ENCODE measurements at places on chromosomes 6 and 20. TPM values are rescaled to one million over a fixed set of nuclear protein-coding genes. Genes with fewer than 3 reads are reported as not detected.
A peak's percentile ranks its signal among the peaks of the same experiment; 100 is the strongest.

- DNase-seq: no peak
Measured at GRCh38 chr6:162371121-162371520, 356.4 kb downstream of the PRKN start.

CST1 gene
- not detected for total RNA-seq

ENPP4 gene
- total RNA-seq: 6.0 TPM

MAFB gene
- not detected for total RNA-seq

GRCh38 chr6:27795697-27796494 lies 116.3 kb downstream of the OR2B2 start:
- DNase-seq: peak; percentile 59

OR2B6 gene
- total RNA-seq: not detected

DNA sequence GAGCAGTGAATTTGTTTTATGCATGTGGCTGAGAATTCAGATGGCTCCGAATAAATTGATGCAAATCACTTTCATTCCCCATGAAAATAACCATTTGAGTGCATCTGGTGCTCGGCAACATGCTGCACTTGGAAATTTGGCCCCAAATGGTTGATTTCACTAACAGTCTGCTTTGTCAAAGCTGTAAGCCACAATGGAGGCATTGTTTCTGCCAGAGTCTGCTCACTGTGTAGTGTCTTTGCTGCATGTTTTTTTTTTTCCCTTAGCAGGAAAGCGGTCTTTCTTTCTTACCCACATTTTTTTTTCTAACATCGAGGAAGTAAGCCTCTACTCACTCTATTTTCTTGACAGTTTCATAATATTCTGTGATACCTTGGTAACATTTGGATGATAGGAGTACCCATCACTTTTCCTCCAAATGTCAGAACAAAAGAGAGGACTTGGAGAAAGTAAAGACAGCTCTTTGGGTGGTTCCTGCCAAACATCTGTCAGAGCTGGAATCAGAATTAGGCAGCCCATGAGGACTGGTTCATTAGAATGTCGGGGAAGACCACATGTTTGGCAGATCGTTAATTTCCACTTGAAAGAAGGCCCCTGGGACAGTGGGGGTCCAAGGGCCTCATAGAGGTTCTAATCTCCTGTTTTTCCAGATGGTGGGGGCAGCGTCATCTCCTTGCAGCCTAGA lies 149.5 kb downstream of the DOK5 start:
- no peak for DNase-seq

- peak; percentile 33 for DNase-seq
Measured at GRCh38 chr6:104789770-104790190, 69.9 kb downstream of the HACE1 start.

PROKR2 gene
- total RNA-seq: not detected

DNA sequence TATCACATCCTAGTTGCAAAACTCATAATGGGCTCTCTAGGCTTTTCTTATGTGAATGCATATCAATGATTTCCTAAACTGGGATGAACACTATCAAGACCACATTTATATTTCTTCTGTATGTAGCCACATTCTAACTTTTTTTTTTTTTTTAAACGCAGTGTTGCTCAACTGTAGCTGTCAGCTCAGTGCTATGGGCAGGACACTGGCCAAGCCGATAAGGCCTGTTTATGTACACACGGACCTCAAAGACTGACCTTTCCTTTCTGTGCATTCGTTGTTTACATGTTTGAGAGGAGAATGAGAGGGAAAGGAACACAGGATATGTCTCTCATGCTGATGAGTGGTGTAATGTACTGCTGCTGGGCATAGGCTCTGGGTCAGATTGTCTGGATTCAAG lies 75.1 kb upstream of the B3GAT2 start:
- DNase-seq: no peak

GRCh38 chr6:12621754-12622153 lies 94.8 kb upstream of the PHACTR1 start:
- DNase-seq: no peak

DNA sequence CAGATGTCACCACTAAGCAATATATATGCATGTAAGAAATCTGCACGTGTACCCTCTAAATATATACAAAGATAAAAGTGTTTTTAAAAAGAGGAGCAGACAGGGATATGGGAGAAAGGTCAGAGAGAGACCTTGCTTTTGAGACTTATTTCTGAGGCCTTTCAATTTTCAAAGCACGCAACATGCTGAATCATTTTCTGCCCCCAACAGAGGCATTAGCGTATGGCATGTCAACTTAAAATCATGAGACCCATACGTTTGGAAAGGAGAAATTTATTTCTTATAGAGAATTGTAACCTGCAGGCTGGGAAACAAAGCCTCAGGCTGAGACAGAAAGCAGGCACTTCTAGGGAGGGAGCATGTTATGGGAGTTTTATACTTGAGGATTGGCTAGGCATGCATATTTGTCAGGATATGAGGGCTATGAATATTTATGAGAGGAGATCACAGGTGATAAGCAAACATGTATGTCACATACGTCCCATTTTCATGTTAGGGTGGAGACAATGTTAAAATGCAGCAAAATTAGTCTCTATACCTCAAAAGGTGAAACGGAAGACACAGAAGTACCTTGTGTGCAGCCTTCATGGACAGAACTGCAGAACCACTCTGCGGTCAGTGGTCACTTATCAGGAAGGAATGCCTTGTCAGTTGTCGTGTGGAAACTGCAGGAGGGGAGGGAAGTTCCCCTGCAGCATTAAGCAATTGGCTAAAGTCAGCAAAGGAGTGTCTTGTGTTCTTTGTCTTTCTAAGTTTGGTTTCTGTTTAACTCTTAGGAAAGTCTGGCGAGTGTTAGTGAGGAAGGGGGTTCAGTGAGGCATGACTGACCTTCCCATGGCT lies 6.3 kb upstream of the GABRR2 start:
- DNase-seq: no peak

DNA sequence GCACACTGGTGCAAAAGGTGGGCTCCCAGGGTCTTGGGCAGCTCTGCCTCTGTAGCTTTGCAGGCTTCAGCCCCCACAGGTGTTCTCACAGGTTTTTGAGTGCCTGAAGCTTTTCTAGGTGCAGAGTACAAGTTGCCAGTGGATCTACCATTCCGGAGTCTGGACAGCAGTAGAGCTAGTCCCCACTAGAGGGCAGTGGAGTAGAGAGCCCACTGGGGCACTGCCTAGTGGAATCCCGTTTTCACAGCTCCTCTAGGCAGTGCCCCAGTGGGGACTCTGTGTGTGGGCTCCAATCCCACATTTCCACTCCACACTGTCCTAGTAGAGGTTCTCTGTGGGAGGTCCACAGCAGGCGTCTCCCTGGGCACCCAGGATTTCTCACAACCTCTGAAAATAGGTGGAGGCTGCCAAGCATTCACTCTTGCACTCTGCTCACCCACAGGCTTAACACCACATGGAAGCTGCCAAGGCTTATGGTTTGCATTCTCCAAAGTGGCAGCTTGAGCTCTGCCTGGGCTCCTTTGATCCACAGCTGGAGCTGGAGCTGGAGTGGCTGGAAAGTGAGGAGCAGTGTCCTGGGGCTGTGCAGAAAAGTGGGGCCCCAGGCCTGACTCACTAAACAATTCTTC lies 86.3 kb upstream of the PROKR2 start:
- peak; percentile 44 for DNase-seq

DNA sequence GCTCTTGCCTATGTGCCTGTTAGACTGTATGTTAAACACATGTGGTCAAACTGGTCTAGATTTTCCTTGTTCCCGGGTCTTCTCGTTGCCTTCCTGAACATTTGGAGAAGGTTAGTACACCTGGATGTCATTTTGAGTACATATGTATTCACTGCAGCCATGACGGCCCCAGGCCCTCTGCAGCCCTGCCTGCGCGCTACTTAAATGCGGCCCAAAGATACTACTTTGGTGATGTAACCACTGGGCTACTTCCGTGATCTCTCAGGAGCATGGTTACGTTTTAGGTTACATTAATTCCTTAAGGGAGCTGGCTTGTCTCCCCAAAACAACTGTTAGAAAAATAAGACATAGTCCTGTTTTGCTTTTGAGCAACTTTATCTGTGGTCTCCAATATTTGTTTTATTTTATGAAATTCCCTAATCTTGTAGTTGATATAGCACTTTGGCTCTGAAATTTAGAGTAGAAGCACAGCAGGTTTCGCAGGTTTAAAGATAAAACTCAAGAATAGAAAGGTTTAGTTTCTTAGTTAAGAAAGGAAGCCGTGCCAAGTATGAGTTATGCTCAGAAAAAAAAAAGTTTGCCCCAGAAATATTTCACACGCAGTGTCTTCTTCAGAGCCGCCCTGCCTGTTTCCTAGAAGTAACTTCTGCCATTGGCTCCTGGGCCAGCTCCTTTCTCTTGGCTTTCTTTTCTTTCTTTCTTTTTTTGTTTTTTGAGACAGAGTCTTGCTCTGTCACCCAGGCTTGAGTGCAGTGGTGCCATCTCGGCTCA lies 38.1 kb downstream of the TIAM2 start:
- DNase-seq: no peak

GRCh38 chr6:22017766-22018165 lies 279.1 kb downstream of the PRL start:
- DNase-seq: no peak

GRCh38 chr20:1108437-1108920 lies 9.9 kb upstream of the PSMF1 start:
- DNase-seq: peak; percentile 76

SOD2 gene
- total RNA-seq: 105 TPM

- DNase-seq: peak; percentile 11
Measured at GRCh38 chr6:134434019-134434942, 116.4 kb upstream of the SGK1 start.

HLA-DQA2 gene
- not detected for total RNA-seq

DNA sequence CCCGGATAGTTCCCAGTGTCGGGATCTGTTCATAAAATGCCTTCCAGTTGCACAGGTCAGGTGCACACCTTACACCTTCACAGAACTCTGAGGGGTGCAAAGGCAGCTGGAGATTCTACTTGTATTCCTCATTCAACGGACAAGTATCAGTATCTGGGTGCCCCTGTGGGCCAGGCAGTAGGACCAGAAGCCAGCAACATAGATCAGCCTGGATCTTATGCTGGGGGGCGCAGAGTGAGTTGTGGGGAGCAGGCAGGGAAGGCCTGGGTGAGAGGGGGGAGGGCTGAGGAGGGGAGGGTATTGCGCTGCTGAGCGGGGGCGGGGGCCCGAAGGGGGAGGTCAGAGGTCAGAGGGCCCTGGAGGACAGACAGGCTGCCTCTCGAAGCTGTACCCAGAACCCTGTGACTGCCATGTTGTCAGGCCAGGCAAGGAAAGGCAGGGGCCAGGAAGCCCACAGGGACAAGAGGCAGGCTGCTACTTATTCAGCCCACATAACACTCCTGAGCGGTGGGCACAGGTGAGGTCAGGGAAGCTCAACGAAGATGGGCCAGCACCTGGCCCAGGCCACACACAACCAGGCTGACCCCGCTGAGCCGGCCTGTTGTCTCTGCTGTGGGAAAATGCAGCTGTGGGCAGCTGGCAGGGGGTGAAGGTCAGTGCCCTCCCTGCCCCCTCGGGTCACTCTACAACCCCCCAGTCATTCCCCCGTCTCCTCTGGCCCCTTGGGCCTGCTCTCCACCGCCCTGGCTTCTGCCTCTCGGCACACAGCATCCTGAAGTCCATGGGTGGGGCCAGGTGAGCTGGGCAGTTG lies 1.1 kb downstream of the OPRL1 start:
- no peak for DNase-seq

ZBTB46 gene
- total RNA-seq: 1.3 TPM

DNA sequence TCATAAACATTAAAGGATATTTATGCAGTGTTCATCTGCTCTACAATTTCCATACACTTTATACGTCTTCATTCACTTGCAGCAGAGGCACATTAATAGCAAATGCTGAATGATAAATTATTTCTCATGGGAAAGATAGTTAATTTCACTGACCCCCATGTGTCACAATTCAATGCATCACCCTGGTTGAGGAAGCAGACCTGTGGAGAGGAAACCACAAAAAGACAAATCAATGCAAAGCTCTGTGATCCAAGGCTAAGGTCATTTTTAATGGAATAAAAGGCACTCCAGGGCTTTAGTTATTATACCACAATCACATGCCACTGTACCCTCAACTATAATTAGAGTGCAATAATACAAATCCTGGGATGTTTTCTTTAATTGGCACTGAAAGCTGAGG lies 40.3 kb upstream of the TENT5A start:
- DNase-seq: no peak

GRCh38 chr6:139970591-139970991 lies 596.1 kb upstream of the CITED2 start:
- no peak for DNase-seq

GRCh38 chr6:121904559-121904958 lies 469.1 kb downstream of the GJA1 start:
- DNase-seq: no peak

DNA sequence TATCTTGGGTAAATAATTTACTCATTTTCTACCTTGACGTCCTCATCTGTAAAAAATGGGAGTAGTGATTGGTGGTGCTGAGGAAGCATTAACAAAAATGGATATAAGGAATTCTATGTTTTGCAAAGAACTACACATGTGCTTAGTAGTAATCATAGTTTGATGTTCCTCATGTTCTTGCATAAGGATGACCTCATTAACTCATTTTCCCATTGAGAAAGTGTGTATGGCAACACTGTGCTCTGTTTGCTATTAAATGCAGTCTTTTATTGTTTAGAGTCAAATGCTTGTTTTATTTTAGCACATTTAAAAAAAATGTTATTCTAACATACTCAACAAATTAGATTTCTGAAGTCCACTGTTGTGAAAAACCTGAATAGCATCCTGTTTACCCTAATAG lies 211.2 kb upstream of the RSPO3 start:
- no peak for DNase-seq

EFCAB8 gene
- total RNA-seq: 0.37 TPM

- no peak for DNase-seq
Measured at GRCh38 chr6:123529058-123529457, 107.7 kb downstream of the TRDN start.

DNA sequence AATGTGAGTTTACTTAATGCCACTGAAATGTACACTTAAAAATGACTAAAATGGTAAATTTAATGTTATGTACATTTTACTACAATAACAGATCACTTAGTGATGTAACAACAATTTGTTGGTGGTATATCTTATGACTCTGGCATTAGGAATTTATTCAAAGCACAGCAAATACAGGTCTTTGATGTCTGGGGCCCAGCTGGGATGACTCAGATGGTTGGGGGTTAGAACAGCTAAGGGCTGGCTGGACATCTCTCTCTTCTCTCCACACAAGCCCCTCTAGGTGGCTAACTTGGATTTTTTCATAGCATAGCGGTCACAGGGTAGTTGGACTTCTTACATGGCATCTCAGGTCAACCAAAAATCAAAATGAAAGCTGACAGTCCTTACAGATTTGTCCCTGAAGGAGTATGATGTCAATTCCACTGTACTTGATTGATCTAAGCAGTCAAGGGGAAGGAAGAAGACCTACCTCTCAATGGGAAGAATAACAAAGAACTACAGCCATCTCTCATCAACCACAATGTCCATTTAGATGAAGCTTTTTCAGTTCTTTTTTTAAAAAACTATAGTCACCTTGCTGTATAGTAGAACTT lies 37.5 kb upstream of the LCA5 start:
- DNase-seq: no peak
